ENCODE measurements at places on chromosomes 2 and 18.

DNA sequence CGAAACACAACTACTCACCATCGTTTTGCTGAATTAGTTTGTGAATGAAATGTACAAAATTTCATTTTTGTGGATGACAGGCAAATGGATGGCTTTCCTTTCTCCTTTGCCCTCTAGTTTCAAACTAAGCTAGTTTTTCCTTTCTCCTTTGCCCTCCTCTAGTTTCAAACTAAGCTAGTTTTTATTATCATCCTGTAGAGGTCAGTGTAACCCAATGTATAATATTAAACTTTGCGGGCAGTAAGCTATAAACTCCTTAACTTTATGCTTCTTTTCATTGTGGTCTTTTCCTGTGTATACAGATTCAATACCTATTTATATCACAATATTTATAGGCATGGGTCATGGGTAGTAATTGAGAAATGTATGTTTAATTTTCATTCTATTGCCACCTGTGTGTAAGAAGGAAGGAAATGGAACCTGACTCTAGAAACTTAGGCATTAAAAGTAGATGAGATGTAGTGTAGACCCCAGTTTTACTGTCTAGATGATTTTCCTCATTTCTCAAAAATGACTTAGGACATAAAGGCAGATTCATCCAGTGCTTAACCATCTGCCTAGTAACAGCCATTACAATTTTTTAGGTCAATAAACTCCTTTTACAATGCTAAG lies 58.1 kb downstream of the MAP3K19 start:
- no peak for DNase-seq

- no peak for DNase-seq
Measured at GRCh38 chr2:112121682-112122254, 16.4 kb upstream of the FBLN7 start.

- no peak for DNase-seq
Measured at GRCh38 chr2:27903649-27904404, 13.3 kb downstream of the BABAM2 start.

GRCh38 chr18:54284981-54285785 lies 15.9 kb downstream of the POLI start:
- no peak for DNase-seq

- DNase-seq, result no peak
Measured at GRCh38 chr2:86703704-86704361, 16.3 kb upstream of the RMND5A start.

GRCh38 chr2:187719510-187719909 lies 165.3 kb upstream of the TFPI start:
- no peak for DNase-seq

GRCh38 chr18:38456253-38456652 lies 890.7 kb upstream of the CELF4 start:
- no peak for DNase-seq

DNA sequence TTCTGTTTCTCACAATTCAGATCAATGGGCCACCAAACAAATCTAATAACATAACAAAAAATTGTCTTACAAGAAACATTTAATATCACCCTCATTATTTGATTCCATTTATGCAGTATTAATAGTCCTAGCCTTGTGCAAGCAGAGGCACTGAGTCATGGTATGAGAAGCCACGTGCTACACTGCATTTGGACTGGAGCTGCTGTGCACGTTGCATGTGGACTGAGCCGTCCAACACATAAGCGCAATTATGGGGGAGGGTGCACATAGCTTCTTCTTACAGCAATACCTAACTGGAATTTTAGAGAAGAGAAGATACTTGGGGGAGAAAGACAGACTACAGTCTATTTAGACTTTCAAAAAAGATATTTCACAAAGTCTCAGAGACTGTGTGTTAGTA lies 329.6 kb upstream of the ID2 start:
- DNase-seq, result no peak

- no peak for DNase-seq
Measured at GRCh38 chr2:42096869-42097591, 49.2 kb downstream of the PKDCC start.

DNA sequence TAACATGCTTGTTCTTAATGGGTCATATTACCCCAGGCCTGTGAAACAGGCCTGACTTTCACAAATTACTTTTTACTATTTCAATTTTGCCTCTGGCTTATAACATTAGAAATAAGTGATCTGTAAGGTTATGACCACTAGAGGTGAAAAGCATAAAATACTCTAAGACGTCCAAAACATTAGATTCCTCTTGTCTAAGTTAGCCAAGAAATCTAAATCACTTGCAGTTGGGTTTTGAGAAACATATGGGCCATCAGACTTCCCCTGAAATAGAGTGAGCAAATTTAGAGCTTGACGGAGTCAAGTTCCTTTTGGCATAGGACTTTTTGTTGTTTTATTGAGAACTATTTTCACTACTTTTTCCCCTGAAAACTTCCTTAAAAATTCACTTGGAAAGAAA lies 32.7 kb upstream of the RIT2 start:
- no peak for DNase-seq

GRCh38 chr2:132740081-132740720 lies 70.2 kb upstream of the LYPD1 start:
- no peak for DNase-seq

DNA sequence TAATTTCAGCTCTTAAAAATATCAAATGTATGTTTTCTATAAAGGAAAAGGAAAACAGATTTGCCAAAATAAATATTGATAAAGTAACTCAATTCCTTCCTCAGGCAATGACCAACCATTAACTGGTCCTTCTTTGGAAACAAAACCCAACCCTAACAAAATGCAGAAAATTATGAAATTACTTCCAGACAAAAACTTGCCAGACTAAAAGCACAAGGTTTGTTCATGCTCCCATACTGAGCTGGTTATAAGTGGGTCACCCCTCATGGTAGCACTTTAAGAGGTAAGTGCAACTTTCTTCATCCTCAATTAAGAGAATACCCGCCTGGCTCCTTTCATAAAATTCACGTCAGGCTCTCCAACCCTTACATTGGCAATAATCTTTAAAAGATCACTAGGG lies 31.1 kb upstream of the TTC32 start:
- no peak for DNase-seq

GRCh38 chr2:146366276-146366675 lies 1478.6 kb upstream of the ACVR2A start:
- no peak for DNase-seq
